ENCODE measurements at places on chromosomes 16 and 17.

GRCh38 chr16:68972720-68973119, 129.4 kb downstream of the TANGO6 start:
- peaks cover 8% of the 10 kb centered on the region for H3K4me1 ChIP-seq
- DNase-seq: no peak
- peaks cover 2% of the 10 kb centered on the region for H3K36me3 ChIP-seq
- H3K27me3 ChIP-seq: peaks cover 2% of the 10 kb centered on the region
- no peak overlapping the region for H3K4me3 ChIP-seq

DNA sequence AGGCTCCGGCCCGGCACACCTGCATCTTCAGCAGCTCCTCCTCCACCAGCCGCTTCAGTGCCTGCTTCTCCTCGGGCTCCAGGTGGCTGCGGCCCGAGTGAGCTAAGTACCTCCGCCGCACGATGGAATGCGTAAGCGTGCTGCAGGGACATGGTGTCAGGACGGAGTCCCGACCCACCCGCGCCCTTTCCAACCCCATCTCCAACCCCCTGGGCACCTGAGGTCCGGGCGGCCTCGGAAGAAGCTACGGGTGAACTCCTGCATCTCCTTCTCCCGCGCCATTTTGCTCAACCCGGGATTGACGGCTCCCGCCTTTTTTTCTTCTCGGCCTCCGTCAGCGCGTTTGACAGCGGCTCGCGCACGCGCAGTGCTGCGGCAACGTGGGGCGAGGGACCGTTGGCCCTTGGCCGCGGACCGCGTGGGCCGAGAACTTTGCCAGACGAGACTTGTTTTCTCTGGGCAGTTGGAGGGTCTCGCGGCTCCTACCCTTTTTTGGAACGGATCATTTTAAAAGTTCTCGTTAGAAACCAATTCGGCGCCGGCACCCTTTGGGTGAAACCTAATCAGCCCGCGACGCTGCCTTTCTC, at the start of gene HIRIP3:
HIRIP3 (minus strand) TSS at position 294 of the 587 bp plus-strand sequence; CDS start at position 282, 12 bp downstream.
- peaks cover 16% of the 10 kb centered on the region for H3K4me1 ChIP-seq
- H3K27me3 ChIP-seq: no peaks in the 10 kb centered on the region
- H3K4me3 ChIP-seq: peak within 1 kb of the TSS; percentile 98
- peak within 1 kb of the TSS; percentile 98 for H3K27ac ChIP-seq
- peak; percentile 68 for DNase-seq

DNA sequence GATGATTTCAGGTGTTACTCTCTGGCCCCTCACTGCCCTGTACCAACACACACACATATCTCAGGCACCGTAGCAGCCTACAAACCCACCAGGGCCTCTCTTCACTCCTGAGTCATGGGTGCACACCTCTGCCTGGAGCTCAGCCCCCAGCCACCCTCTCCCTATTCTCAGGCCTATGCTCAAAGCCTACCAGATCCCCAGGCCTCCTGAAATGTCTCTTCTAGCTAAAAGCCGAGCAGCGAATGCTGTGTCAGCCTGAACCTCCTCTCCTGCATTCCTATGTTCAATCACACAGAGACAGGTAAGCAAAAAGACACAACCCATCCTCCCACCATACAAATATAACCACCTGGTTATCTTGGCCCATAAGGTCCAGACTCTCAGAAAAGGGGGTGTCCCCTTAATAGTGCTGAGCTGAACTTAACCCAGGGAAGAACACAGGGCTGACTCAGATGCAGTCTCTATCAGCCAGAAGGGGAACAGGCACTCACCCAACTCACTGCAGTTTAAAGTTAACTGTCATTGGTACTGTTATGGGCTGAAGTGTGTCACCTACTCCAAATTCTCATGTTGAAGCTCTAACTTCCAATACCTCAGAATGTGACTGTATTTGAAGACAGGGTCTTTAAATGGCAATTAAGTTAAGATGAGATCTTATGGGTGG, 62.0 kb upstream of the TEKT3 start:
- no peak overlapping the region for H3K4me3 ChIP-seq
- peaks cover 4% of the 10 kb centered on the region for H3K27me3 ChIP-seq
- no peaks in the 10 kb centered on the region for H3K36me3 ChIP-seq
- DNase-seq: no peak
- H3K27ac ChIP-seq: no peak overlapping the region

DNA sequence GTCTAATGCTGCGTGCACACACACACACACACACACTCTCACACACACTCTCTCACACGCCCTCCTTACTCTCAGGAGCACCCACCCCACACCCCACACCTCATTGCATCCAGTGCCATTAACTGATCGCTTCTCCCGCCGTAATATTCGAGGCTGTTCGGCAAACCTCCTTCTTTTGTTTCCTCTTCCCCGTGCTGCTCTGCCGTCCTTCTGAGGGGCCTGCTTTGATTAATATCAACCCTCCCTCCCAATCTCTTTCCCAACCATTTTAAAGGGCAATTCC, 156.2 kb upstream of the TNRC6C start:
- peaks cover 37% of the 10 kb centered on the region for H3K27me3 ChIP-seq
- peaks cover 4% of the 10 kb centered on the region for H3K4me1 ChIP-seq
- H3K36me3 ChIP-seq: no peaks in the 10 kb centered on the region
- no peak overlapping the region for H3K27ac ChIP-seq
- no peak for DNase-seq
- H3K4me3 ChIP-seq: no peak overlapping the region

GRCh38 chr16:89357055-89357816, 133.1 kb downstream of the ANKRD11 start:
- H3K27ac ChIP-seq: peak overlapping the region; percentile 86
- H3K4me1 ChIP-seq: peaks cover 36% of the 10 kb centered on the region
- H3K4me3 ChIP-seq: no peak overlapping the region
- no peaks in the 10 kb centered on the region for H3K27me3 ChIP-seq

GRCh38 chr16:3594316-3595109, 16.9 kb downstream of the SLX4 start:
- no peak overlapping the region for H3K27ac ChIP-seq
- H3K36me3 ChIP-seq: peaks cover 7% of the 10 kb centered on the region
- no peak overlapping the region for H3K4me3 ChIP-seq

- no peak overlapping the region for H3K4me3 ChIP-seq
- no peak overlapping the region for H3K27ac ChIP-seq
- H3K27me3 ChIP-seq: peaks cover 9% of the 10 kb centered on the region
- H3K36me3 ChIP-seq: peaks cover 5% of the 10 kb centered on the region
- peaks cover 5% of the 10 kb centered on the region for H3K4me1 ChIP-seq
Observed at GRCh38 chr16:4025428-4025827, 90.8 kb downstream of the ADCY9 start.

- H3K4me3 ChIP-seq: no peak overlapping the region
- H3K27me3 ChIP-seq: no peaks in the 10 kb centered on the region
- H3K4me1 ChIP-seq: peaks cover 23% of the 10 kb centered on the region
- H3K36me3 ChIP-seq: peaks cover 1% of the 10 kb centered on the region
- H3K27ac ChIP-seq: peak overlapping the region; percentile 31
- DNase-seq: no peak
Observed at GRCh38 chr16:17403156-17403809, 67.5 kb downstream of the XYLT1 start.

DNA sequence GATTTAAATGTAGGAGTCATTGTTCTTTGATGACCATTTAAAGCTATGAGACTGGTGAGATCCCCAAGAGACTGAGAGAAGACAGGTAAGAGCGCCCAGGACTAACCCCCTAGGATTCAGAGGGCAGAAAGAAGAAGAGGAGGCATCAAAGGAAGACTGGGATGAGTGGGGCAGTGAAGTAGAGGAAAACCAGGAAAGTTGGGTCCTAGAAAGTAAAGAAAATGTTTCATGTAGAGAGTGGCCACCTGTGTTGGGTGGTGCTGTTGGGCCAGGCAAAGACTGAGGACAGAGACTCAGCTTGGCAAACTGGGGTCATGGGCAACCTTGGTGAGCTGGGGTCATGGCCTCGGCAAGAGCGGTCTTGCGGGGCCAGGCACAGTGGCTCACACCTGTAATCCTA, 1.3 kb upstream of the HAP1 start:
- no peaks in the 10 kb centered on the region for H3K36me3 ChIP-seq
- peaks cover 7% of the 10 kb centered on the region for H3K4me1 ChIP-seq
- H3K4me3 ChIP-seq: no peak overlapping the region
- DNase-seq: no peak
- peaks cover 58% of the 10 kb centered on the region for H3K27me3 ChIP-seq
- no peak overlapping the region for H3K27ac ChIP-seq

DNA sequence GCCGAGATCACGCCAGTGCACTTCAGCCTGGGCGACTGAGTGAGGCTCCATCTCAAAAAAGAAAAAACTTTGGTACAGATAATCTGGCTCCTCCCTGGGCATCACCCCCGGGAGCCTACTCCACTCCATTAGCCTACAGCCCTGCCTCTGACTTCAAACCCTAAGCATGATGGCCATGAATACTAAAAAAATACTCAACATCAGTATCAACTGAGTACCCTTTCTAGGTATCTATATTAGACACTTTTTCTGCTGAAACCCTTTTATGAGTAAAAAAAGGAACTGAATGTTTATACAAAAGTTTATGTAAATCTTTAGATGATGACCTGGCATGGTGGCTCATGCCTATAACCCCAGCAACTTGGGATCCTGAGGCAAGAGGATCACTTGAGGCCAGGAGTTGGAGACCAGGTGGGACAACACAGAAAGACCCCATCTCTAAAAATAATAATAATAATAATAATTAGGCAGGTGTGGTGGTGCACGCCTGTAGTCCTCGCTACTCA, 6.9 kb downstream of the RDM1 start:
- H3K27ac ChIP-seq: no peak overlapping the region
- no peaks in the 10 kb centered on the region for H3K4me1 ChIP-seq
- no peak for DNase-seq
- H3K27me3 ChIP-seq: no peaks in the 10 kb centered on the region
- peaks cover 3% of the 10 kb centered on the region for H3K36me3 ChIP-seq
- H3K4me3 ChIP-seq: no peak overlapping the region

DNA sequence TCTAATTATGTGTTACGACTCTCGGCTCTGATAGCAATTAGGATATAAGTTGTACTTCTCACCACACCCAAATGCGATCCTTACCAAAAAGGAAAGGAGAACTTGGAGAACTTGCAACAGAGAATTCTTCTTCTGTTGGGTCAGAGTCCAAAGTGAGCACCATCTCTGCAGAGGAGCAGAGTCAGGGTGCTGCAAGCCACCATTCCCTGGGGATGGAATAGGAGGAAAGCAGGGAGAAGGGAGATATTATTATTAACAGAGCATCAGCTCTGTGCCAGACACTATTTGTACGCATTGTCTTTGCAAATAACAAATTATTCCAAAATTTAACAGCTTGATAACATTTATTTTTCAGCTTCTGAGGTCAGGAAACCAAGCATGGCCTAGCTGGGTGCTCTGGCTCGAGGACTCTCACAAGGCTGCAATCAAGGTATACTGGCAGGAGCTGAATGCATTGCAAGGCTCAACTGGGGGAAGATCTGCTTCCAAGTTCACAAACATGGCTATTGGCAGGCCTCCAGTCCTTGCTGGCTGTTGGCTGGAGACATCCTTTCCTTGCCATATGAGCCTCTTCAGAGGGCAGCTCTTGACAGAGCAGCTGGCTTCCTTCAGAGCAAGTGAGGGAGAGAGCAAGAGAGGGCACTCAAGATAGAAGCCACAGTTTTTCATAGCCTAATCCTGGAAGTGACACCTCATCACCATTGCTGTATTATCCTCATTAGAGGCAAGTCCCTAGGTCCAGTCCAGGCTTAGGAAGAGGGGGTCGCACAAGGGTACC, 296.2 kb upstream of the CDH5 start:
- H3K27me3 ChIP-seq: peaks cover 8% of the 10 kb centered on the region
- H3K27ac ChIP-seq: no peak overlapping the region
- no peak for DNase-seq
- no peaks in the 10 kb centered on the region for H3K36me3 ChIP-seq
- no peak overlapping the region for H3K4me3 ChIP-seq

GRCh38 chr16:2962334-2963073, 1.6 kb upstream of the KREMEN2 start:
- H3K4me3 ChIP-seq: no peak overlapping the region
- H3K4me1 ChIP-seq: peaks cover 2% of the 10 kb centered on the region
- no peaks in the 10 kb centered on the region for H3K36me3 ChIP-seq

DNA sequence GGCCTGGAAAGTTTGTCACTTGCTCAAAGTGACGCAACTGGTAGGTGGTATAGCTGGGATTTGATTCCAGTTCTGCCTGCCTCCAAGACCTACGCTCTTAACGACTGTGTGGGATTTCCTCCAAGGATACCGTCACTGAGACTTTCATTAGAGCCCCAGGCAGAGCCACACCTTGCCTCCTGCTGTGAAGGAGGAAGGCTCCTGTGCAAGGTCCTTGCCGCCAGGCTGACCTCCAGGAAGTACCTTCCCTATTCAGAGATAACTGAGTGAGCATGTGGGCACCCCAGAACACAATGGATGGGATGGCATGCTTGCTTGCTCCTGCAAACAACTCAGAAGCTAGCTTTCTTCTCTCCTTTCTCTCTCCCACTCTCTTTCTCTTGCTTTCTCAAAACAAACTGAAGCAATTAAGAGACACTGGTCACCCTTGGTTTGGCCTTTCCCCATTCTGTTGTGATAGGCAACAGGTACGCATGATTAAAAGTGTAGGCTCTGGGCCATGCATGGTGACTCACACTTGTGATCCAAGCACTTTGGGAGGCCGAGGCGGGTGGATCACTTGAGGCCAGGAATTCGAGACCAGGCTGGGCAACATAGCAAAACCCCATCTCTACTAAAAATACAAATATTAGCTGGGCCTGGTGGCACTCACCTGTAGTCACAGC, 30.7 kb downstream of the CACNG3 start:
- H3K36me3 ChIP-seq: no peaks in the 10 kb centered on the region
- H3K27ac ChIP-seq: no peak overlapping the region
- DNase-seq: no peak

- H3K4me1 ChIP-seq: no peaks in the 10 kb centered on the region
- peaks cover 1% of the 10 kb centered on the region for H3K36me3 ChIP-seq
- H3K27me3 ChIP-seq: no peaks in the 10 kb centered on the region
- no peak overlapping the region for H3K4me3 ChIP-seq
- no peak overlapping the region for H3K27ac ChIP-seq
- no peak for DNase-seq
Observed at GRCh38 chr17:14838567-14838966, 426.6 kb downstream of the PMP22 start.

- H3K27me3 ChIP-seq: no peaks in the 10 kb centered on the region
- peaks cover 13% of the 10 kb centered on the region for H3K4me1 ChIP-seq
- H3K36me3 ChIP-seq: peaks cover 5% of the 10 kb centered on the region
- DNase-seq: no peak
- peak overlapping the region; percentile 42 for H3K27ac ChIP-seq
Observed at GRCh38 chr17:67605256-67605912, 112.4 kb upstream of the NOL11 start.

GRCh38 chr17:50211249-50212120, 10.1 kb upstream of the COL1A1 start:
- H3K27ac ChIP-seq: peak overlapping the region; percentile 75
- H3K4me3 ChIP-seq: peak overlapping the region; percentile 12
- H3K4me1 ChIP-seq: peaks cover 33% of the 10 kb centered on the region
- H3K36me3 ChIP-seq: no peaks in the 10 kb centered on the region

DNA sequence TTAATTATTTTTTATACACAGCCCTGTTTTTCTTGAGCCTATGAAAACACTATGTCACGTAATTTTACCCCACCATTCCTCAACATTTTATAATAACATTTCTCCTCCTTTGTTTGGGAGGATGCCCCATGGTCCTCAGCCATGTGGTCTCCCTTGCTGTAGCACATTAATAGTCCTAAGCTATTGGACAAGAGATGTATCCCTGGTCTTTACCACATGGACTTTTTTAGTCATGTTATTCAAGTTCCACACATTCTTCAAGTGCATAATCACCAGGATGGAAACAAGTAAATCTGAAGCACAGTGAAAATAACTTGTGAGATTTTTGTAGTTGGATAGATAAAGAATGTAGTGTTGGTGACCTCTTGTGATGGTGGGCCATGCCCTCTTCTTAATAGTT, 2.0 kb upstream of the KRTAP2-3 start:
- H3K27ac ChIP-seq: no peak overlapping the region
- DNase-seq: no peak
- H3K4me1 ChIP-seq: peaks cover 10% of the 10 kb centered on the region
- no peaks in the 10 kb centered on the region for H3K36me3 ChIP-seq

GRCh38 chr17:36935671-36936454, 1.4 kb upstream of the LHX1 start:
- H3K27me3 ChIP-seq: peaks cover 96% of the 10 kb centered on the region
- DNase-seq: no peak
- H3K27ac ChIP-seq: no peak overlapping the region
